ENCODE measurements at places on chromosomes 13 and 19.
A peak's percentile ranks its signal among the peaks of the same experiment; 100 is the strongest.

- DNase-seq: no peak
Measured at GRCh38 chr19:30640252-30640965, 268.2 kb downstream of the ZNF536 start.

GRCh38 chr13:113774177-113775107 lies 15.4 kb downstream of the TMEM255B start:
- no peak for DNase-seq

DNA sequence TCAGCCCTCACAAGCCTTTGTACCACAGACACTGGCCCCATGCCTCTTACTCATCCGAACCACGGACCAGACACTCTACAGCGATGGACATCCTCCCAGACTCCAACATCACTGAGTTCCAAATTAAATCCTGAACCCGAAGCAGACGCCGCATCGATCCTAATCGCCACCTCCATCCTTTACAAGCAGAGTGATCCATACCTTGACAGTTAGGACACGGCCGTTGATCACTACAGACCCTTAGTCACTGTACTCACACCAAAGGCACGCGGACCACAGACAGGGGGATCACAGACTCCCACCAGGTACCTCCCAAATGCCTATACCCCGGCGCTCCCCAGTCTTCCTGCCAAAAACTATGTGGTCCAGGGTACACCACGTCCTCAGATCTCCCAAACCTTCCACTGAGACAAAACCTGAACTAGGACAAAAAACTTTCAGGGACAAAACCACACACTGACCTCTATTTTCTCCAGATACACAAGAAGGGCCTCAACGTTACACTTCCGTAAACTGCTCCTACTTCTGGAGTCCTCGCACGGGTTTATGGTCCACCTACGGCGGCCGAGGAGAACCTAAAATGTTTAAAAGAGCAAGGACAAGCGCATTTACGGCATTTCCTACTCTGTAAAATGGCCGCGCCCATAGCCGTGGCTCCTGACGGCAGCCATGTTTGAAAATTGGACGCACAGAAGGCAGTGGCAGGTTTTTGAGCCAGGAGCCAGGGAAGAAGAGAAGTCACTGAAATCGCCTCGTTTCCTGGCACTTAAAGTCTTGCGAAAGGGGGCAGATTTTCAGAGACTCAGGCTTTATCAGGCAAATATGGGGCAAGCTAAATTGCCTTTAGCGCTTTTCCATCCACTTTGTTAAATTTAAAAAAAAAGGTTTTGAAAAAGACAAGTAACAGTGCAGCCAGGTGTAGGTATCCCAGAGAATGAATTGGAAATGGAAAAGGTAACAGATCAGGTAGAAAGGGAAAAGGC lies at the start of gene ZNF350:
Gene ZNF350 (minus strand): TSS at position 532 of the 983 bp plus-strand sequence. CDS start 12,480 bp downstream, outside the sequence.
- peak; percentile 95 for DNase-seq

DNA sequence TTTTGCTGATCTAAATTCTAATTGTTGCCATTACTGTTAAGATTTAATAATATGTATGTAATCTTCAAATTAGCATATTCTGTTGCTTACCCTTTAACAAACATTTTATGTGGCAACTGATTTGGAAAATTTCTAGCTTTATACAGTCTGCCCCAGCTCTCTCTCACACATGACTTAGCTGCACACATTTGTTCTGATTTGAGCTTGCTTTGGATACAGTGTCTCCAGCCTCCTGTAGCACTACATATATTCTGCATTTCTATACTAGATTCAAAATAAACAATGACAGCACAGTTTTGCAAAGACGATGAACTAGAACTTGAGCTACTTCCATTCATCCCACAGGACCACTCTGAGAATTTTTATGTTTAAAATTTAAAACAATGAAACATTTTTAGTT lies 254.7 kb downstream of the DNAJC15 start:
- DNase-seq: no peak

DNA sequence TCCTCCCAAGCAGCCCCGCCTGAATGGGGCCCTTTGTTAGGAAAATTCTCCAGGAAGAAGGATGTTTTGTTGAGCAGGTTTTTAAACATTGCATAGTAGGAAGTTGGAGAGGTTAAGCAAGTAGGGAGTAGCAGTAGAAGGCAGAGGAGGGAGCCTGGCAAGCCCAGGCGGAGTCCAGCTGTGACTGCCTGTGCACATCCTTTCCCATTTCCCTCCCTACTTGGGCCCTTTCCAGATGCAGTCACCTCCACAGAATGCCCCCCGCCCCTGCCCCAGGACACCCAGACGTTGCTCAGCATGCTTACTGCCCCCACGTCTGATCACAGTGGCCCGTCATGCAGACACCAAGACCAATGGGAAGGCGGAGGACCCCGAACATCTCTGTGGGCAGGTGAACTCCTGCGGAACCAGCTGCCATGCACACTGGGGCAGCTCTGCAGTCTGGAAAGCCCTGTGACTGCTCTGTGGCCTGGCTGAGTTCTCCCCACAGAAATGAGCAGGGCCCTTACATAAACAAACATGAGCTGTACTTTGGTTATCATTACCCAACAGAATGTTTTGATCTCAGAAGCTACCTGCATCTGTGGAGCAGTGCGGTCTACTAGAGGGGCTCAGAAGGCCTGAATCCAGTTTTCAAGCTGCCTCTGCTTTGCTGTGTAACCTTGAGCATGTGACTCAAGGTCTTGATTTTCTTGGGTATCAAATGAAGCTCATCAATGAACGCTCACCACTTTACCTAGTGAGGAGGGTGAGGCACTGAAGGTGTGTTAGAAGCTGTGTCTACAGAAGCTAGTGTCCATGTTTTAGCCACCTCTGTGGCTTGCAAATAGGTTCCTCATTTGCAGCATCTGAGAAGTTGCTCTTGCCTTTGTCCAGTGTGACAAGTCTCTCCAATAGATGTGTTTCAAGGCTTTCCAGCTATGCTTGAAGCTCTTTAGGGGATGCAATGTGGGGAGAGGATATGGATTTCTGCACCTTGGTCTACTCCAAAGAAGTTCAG lies 84.2 kb downstream of the TNFRSF19 start:
- no peak for DNase-seq

GRCh38 chr19:51224163-51224641 lies 678 bp upstream of the CD33 start:
- no peak for DNase-seq

GRCh38 chr19:32691952-32692726 lies 518 bp downstream of the NUDT19 start:
- DNase-seq: peak; percentile 42

- no peak for DNase-seq
Measured at GRCh38 chr19:54063350-54064116, at the start of gene VSTM1. Gene VSTM1 (minus strand): TSS chr19:54063897. CDS start chr19:54063777, 120 bp downstream.

DNA sequence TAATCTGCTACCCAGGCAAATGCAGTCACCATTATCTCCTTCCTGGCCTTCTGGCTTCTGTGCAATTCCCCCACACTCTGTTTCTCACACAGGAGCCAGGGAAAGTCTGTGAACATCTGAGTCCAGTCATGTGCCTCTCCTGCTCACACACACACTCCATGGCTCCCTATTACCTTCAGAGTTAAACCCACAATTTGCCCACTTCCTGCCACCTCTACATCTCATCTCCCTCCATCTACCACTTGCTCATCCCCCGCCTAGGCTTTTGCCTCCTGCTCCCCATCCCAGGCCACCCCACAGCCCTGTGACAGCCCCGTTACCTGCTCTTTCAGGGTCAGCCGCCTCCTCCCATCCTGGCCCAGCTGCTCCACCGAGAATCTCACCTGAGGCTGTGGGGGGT lies 13.5 kb downstream of the IL12RB1 start:
- no peak for DNase-seq

- DNase-seq: peak; percentile 34
Measured at GRCh38 chr19:6476155-6476895, 5.3 kb downstream of the DENND1C start.

GRCh38 chr13:75812751-75813181 lies 176.6 kb downstream of the LMO7 start:
- DNase-seq: no peak

- DNase-seq: no peak
Measured at GRCh38 chr13:38667526-38668109, 19.3 kb upstream of the FREM2 start.

GRCh38 chr19:18596752-18597157 lies 8.2 kb downstream of the REX1BD start:
- no peak for DNase-seq

DNA sequence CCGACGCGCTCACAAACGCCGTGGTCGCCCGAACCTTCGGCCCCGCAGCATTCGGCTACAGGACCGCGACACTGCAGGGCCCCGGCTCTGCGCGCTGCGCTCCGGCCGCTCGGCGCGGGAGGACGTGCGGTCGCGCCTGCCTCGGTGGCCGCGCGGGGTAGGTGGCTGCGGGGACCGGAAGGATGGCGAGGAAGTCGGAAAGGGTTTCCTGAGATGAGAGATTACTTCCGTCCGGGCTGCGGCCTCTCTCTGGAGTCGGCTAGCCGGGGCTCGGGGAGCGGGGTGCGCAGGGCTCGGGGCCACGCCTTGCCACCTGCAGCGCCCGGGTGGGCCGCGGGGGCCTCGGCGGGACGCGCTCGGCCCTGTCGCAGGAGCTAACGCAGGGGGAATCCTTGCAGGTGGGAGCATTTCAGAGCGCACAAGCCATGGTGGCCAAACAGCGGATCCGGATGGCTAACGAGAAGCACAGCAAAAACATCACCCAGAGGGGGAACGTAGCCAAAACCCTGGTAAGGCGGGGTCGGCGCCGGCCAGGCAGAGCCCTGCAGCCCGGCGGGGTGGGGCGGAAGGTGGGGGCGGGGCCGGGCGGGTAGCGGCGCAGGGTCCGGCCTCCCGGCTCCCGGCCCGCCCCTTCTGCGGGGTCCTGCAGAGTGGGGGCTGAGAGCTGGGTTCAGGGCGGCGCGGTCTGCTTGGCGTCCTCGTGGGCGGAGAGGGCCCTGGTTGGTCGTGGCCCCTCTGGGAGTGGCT lies at the start of gene SERP2:
Gene SERP2 (plus strand): TSS at position 224 of the 747 bp plus-strand sequence. CDS start 202 bp downstream, at position 426.
- DNase-seq: no peak

DNA sequence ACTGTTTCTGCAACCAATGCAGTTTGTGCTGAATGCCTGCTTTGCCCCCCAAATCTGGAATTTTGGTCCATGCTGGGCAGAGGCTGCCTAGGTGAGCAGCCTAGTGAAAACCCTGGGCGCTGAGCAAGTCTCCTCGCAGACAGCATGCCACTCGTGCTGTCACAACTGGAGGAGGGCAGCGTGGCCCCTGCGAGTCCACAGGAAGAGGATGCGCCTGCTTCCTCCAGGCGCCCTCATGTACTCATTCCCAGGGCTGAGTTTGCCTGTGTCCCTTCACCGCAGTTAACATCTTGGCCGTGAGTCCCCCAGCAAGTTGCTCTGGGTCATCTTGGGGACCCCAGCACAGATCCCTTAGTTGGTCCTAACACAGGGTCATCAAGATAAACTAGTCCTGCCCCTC lies 26.2 kb upstream of the TMEM160 start:
- no peak for DNase-seq

GRCh38 chr19:46659151-46660007 lies 1.6 kb downstream of the DACT3 start:
- DNase-seq: no peak

- DNase-seq: no peak
Measured at GRCh38 chr13:111548805-111549204, 228.4 kb downstream of the TEX29 start.

- peak; percentile 24 for DNase-seq
Measured at GRCh38 chr19:5627395-5627904, 4.6 kb downstream of the SAFB start.

DNA sequence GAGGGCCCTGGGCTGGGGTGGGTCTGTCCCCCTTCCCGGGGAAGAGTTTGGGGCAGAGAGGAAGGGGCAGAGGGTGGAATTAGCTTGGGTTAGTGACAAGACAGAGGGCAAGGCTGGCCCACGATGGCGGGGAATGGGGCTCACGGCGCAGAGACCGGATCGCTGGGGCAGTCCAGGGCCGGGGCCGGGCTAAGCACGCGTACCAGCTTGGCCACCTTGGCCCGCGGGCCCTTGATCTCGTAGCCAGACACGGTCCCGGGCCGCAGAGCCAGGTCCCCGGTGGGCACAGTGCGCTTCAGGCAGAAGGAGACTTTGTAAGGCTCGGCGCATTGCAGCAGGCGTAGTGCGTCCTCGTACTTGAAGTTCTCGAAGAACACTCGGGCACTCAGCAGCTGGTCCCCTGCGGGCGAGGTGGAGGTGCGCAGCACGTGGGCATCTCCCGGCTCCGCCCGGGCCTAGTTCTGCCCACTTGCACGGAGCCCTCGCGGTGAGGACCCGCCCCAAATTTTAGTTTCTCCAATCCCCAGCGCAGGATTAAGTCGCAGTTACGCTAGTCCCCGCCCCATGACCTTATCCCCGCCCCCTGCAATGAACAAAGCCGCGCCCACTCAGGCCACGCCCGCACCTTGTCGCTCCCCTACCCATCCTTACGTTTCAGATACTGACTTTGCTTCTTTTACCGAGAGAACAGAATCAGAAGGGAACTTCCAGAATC lies 8.6 kb upstream of the HIPK4 start:
- DNase-seq: peak; percentile 68

GRCh38 chr13:111402441-111402840 lies 82.0 kb downstream of the TEX29 start:
- no peak for DNase-seq

DNA sequence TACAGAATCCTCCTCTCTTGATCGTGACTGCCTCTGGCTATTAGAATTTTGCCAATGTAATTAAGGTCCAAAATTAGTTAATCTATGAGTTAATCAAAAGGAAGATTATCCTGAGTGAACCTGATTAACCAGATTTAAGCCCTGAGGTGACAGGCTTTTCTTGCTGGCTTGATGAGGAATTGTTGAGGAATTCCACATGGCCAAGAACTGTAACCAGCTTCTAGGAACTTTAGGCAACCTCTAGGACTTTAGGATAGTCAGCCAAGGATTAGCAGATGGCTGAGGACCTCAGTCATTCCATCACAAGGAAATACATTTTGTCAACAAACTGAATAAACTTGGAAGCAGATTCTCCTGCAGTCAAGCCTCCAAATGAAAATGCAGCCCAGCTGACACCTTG lies 84.8 kb downstream of the STOML3 start:
- no peak for DNase-seq

GRCh38 chr19:6648141-6648715 lies 21.7 kb downstream of the TNFSF14 start:
- DNase-seq: no peak

GRCh38 chr13:88086577-88086976 lies 415.4 kb downstream of the SLITRK5 start:
- DNase-seq: no peak

DNA sequence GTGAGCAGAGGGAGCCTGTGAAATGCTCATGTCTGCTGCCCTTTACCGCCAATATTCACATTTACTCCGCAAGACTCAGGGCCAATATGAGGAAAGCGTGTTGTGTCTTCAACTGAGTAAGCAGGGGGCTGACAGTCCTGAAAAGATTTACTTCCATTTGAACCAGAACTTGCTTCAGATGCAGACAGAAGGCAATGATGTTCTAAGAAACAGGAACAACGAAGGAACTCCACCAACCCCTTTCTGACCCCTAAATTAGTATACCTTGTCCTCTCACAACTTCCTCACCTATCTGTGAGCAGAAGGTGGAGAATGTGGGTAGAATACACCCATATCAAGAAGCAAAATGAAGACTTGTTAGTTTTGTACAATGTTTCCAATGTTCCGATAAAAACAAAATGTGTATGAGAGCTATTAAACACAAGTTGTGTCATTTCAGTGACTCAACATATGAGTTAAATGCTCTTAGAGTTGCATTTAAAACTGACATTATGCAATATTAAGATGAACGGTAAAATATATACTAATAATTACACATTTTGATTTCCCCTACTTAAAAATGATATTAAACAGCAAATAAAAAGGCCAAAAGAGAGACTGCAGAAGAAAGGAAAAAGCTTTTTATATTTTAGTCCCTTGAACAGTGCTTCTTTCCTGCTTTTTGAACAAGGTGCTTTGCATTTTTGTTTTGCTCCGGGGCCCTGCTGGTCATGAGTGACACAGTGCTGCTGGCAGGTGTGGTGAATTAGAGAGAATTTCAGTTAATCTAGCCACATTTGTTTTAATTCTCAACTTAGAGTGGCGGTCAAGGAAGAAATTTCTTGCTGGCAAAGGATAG lies 16.0 kb downstream of the TMEM272 start:
- DNase-seq: no peak

GRCh38 chr13:98141509-98142379 lies 1.1 kb upstream of the FARP1 start:
- DNase-seq: no peak
